ENCODE measurements at places on chromosomes 11 and 22.

DNA sequence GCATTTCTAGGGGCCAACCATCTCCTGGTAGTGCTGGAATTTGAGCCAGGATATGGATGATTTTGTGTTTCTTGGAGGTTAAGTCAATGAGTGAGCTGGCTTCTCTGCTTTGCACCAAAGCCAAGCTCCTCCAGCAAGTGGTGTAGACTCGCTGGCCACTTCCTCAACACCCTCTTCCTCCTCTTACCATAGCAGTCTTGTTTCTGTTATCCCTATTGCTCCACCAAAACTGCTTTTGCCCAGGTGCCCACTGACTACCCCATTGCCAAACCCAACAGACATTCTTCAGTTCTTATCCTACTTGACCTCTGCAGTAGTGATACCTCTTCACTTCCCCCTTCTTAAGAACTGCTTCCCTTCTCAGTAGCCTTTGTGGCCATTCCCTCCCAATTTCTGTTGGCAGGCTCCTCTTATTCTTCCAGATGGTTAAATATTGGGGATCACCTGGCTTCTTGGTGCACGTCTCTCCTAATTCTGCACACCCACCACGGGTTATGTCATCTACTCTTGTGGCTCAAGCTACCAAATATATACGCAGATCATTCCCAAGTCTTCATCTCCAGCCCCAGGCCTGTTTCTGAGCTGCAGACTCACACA, 7.0 kb upstream of the PRG2 start:
- DNase-seq = no peak

GRCh38 chr11:31895926-31896325, 84.8 kb upstream of the PAX6 start:
- no peak for DNase-seq

- DNase-seq = no peak
Measured at GRCh38 chr22:48581796-48582469, 1245.7 kb downstream of the BRD1 start.

GRCh38 chr11:128946648-128947047, 4.0 kb upstream of the TP53AIP1 start:
- DNase-seq = no peak

DNA sequence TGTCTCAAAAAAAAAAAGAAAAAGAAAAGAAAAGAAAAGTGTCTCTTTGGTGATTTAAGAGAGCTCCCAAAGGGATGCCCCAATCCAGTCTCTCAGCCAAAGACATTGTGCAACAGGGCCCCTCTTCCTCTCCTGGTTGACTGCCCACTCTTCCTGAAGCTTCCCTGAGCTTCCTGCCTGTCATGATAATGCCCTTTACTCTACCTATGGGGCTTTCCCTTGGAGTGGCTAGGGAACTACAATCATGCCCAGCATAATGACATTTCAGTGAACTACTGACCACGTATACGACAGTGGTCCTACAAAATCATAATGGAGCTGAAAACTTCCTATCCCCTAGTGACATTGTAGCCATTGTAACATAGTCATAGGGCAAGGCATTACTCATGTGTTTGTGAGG, 118.0 kb downstream of the RASSF10 start:
- no peak for DNase-seq

GRCh38 chr22:31840585-31840984, 86.8 kb downstream of the DEPDC5 start:
- peak; percentile 42 for DNase-seq
